ENCODE measurements at places on chromosomes 3 and 15.

- DNase-seq = no peak
Observed at GRCh38 chr15:34652726-34653033, 69.2 kb upstream of the GOLGA8B start.

- no peak for DNase-seq
Observed at GRCh38 chr3:54185740-54186139, 63.4 kb downstream of the CACNA2D3 start.

- no peak for DNase-seq
Observed at GRCh38 chr3:117681619-117682018, 972.0 kb downstream of the TUSC7 start.

DNA sequence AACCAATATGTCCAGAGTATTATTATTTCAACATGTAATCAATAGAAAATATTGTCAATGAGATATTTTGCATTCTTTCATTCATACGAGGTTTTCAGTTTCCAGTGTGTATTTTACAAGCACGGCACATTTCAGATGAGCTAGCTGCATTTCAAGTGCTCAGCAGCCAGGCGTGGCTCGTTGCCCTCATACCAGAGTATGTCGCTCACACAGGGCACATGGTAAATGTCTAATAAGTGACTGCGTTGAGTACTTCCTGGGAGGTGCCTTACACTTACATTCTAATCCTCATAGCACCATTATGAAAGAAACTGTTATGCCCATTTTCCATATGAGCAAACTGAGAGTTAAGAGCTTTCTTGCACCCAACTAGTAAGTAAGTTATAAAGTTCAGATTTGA lies 47.4 kb downstream of the TMEM266 start:
- DNase-seq = no peak

DNA sequence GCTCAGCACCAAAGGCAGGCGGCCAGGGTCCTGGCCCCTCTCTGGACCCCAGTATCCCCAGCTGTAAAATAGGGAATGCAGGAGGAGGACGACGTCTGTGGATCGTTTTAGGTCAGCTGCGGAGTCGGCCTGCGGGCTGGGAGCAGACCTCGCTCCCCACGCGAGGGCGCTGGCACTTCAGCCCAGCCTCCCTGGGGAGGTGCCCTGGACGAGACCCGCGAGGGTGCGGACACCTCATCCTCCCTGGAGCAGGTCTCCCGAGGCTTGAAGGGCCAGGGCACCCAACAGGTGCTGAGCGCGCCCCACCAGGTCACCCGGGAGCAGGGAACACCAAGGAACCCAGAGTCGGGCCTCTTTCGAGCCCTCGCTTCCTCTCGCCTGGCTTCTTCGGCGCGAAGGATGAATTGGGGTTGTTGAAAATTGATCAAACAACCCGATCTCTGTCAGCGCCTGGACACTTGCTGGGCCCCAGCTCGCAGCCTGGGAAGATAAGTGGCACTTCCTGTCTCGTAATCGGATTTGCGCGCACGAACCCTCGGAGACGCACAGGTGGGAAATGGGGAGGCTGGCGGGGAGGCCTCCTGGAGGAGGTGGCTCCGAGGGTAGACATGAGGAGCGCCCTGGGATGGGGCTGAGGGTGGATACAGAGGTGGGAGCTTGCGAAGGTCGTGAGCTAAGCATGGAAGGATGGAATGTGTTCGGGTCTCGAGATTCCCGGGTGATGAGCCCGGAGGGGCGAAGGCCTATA lies 588 bp upstream of the VIPR1 start:
- no peak for DNase-seq

GRCh38 chr3:32460031-32460749 lies 42.5 kb downstream of the CMTM6 start:
- peak; percentile 45 for DNase-seq

GRCh38 chr15:29665444-29666003 lies 156.7 kb downstream of the TJP1 start:
- no peak for DNase-seq

GRCh38 chr15:52109559-52110451 lies 2.8 kb downstream of the BCL2L10 start:
- no peak for DNase-seq

DNA sequence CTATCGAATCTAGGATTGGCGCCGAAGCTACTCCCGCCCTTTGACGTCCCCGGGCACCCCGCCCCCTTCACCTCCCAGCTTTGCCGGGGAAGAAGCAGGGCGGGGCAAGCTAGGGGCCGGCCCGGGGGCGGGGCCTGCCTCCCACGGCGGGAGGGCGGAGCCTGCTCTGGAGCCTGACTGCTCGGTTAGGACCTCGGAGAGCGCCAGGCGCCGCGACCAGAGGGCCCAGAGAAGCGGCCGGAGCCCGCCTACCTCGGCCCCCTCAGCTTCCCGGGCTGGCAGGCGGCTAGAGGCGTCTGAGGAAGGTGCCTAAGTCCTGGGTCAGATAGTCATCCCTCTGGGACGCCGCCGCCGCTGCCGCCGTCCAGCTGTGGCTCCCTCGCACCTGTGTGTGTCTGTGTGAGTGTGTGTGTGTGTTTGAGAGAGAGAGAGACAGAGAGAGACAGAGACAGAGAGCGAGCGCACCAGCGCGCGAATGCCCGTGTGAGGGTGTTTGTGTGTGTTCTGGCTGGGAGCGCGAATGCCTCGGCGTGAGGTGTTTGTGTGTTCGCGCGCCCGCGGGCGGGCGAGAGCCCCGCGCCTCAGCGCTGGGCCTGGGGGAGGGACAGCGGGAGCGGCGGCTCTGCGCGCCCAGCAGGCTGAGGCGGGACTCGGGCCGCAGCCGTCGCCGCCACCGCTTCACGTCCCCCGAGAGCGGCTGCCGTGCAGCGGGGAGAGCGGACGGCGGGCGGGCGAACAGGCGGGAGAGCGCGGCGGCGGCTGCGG lies at the start of gene STXBP5L:
TSS of gene STXBP5L (plus strand) at position 176 of the 765 bp plus-strand sequence. CDS start 1,374 bp downstream, outside the sequence.
- DNase-seq = no peak

- DNase-seq = no peak
Observed at GRCh38 chr3:65348398-65348995, 660.7 kb upstream of the ADAMTS9 start.

DNA sequence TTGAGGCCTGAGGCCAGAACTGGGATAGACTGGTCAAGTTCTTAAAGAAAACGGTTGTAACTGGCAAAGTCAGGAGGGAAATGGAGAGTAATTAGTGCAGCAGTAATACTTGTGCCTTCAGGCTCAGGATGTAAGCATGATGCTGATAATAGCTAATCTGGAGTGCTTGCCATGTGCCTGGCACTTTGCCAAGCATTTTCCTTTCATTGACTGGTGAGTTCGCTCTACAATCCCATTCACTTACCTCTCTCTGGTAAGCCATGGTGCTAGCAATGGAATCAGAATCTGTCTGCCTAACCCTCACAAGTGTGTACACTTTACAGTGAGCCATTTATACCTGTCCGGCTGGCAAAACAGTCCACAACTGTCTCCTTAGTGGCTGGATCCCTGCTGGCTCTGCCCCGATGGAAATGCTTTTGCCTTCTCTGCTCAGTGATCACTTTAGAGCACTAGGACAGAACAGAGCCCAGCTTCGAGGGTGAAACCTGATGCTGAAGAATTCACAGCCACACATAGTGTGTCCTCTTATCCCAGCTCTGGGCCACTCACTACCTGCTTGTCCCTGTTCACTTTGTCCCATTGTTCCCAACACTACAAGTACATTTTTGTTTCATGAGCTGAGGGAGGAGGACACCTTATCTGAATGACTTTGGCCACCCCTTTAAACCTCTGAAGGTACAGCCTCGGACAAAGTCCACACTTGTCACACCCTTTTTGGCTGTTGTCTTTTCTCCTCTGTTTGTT lies 10.3 kb downstream of the CHP1 start:
- no peak for DNase-seq

DNA sequence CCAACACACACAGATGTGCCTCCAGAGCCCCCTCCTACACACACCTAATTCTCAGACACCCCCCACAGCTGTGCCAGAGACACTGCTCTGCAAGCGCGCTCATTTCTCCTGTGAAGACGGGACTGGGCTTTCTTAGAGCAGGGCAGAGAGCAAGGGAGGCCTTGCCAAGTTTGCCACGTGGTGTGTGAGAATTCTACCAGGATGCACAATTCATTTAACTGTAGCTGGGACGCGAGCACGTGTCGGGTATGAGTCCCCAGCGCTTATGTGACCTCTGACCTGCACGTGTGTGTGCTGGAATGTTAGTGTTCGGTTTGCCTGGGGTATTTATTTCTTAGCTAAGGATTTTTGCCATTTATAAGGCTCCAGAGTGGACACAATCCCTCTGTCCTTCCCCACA lies 37.0 kb downstream of the FEM1B start:
- DNase-seq = no peak

GRCh38 chr3:20154928-20155327 lies 31.1 kb downstream of the SGO1 start:
- DNase-seq = no peak

GRCh38 chr3:170564664-170565063 lies 21.2 kb downstream of the SLC7A14 start:
- no peak for DNase-seq

DNA sequence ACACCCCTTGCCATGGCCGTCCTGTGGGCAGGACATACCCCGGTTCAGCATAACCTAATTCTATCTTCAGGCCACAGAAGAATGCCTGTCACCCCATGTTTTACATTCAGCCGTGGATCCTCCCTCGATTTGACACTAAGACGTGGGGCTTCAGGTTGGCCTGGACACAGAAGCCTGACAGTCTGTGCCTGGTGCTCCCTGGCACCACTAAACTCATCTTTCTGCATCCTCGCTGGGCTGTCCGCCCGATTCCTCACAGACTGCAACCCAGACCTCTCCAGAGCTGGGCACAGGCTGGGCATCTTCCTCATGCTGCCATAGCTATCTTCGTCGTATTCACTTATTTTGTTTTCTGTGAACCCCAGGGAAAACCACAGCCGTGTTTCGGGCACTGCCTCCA lies 117.8 kb upstream of the IQSEC1 start:
- no peak for DNase-seq

GRCh38 chr3:128551451-128551850 lies 58.5 kb upstream of the GATA2 start:
- no peak for DNase-seq

DNA sequence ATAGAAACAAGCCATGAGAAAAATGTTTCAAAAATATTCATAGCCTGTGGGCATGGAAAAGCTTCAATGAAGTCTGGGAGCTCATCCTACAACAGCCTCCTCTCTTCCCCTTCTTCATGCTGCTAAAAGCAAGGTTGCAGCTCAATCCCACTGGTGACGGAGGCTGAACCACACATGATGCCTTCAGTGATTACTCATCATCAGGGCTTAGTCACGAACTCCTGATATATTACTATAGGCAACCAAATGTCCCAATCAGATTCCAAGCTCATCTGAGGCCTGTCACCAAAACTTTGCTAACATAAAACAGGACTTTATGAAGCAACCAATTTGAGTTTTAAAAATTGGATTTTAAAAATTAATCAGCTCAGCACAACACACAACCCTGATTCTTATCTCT lies 24.0 kb upstream of the SLC24A5 start:
- DNase-seq = no peak

DNA sequence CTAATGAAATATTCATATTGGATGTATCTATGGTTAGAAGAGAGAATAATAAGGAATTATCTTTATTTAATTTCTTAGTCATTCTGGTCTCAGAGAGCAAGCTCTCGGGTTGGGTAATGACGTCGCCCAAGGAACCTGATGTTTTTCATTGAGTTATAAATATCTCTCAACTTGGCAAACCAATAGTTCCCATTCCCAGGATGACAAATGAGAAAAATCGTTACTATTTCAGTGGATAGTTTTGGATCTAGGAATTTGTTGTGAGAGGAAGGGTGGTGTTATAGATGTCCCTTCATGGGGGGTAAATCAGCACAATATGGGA lies 162.9 kb upstream of the NR2E3 start:
- no peak for DNase-seq

GRCh38 chr15:70440416-70441138 lies 322.8 kb downstream of the UACA start:
- DNase-seq = no peak

DNA sequence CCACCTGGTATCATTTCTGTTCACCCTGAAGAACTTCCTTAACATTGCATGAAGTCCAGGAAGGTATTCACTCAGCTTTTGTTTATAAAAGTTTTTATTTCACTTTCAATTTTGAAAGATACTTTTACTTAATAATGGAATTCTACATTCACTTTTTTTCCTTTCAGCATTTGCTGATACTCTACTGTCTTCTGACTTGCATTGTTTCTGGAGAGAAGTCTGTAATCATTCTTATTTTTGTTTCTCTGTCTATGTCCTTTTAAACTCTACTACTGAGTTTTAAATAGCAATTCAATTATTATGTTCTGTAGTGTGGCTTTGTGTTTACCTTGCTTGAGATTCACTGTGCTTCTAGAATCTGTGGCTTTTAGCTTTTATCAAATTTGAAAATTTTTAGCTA lies 42.4 kb downstream of the MYL3 start:
- DNase-seq = no peak

GRCh38 chr3:113783463-113783862 lies 36.6 kb downstream of the ATP6V1A start:
- no peak for DNase-seq

- DNase-seq = no peak
Observed at GRCh38 chr3:156406393-156406792, 148.5 kb downstream of the SSR3 start.

DNA sequence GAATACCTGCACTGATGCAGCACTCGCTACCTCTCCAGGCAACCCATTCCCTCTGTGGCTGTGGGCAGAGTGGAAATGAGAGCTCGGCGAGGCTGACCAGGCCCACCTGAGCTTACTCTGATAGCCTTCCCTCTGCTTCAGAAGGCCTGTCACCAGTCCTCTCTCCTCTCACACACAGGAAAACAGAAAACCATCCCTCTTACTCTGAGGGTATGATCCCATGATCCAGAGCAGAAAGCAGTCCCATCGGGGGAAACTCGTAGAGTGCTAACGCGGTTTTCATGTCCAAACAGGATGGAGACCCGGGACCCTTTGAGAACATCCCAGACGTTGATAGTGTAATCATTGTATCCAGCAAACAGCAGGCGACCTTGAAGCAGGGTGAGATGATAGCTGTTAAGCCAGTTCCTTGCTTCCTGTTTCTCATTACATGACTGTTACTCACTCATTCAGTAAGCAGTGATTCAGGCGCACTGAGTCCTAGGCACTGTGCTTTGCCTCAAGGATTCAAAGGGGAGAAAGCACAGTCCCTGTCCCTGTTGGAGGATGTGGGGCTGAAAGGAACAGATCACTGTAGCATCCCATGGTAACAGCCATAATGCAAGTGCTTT lies 11.8 kb upstream of the BCL2L10 start:
- no peak for DNase-seq

DNA sequence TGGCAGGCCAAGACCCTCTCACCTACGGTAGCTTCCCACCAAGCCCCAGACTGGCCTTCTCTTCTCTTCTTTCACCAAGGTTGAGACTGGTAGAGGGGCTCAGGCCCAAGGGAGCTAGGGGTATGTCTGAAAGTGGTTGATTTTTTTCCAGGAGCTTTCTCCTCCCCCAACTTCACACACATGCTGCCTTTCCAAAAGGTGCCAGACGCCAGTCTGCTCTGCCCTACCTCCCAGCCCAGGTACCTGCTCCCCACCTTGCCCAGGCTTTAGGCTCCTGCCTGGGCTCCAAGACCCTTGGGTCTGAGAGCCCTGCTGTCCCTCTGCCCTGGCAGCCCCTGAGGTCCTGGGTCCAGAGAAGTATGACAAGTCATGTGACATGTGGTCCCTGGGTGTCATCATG lies 28.4 kb downstream of the MAPKAPK3 start:
- no peak for DNase-seq
